ENCODE measurements at places on chromosomes 3 and 15. TPM values are rescaled to one million over a fixed set of nuclear protein-coding genes. Genes with fewer than 3 reads are reported as not detected.

- H3K4me3 ChIP-seq, result no peak overlapping the region
- peaks cover under 1% of the 10 kb centered on the region for H3K36me3 ChIP-seq
Observed at GRCh38 chr3:172271386-172271976, 176.8 kb downstream of the GHSR start.

DNA sequence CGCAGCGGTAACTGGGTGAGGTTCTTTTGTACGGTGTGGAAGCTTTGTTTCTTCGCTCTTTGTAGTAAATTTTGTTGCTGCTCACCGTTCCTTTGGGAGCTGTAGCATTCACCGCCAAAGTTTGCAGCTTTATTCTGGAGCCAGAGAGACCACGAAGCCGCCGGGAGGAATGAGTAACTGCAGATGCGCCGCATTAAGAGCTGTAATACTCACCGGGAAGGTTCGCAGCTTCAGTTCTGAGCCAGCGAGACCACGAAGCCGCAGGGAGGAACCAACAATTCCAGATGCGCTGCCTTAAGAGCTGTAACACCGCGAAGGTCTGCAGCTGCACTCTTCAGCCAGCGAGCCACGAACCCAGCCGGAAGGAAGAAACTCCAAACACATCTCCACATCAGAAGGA, 56.0 kb upstream of the DYNC1LI1 start:
- no peaks in the 10 kb centered on the region for H3K27me3 ChIP-seq
- no peaks in the 10 kb centered on the region for H3K36me3 ChIP-seq
- DNase-seq, result no peak
- no peak overlapping the region for H3K4me3 ChIP-seq
- no peak overlapping the region for H3K27ac ChIP-seq

DNA sequence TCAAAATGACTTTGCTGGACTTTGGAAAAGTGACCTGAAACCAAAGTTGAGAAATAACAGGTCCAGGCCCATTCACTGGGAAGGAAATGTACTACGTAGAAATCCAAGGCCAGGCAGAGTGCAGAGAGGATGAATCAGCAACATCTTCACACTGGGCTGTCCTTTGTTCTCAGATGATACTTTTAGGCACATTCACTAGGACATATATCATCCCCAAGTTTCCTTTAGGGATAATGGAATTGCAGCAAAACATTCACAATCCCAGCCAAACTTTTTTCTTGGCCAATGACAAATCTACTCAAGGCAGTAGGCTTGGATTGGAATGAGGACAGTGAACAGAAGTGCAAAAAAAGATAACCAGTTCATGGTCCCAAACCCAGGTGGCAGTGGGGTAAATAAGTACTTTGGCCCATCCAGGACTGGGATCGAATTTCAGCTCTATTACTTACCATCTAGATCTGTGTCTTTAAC, 75.1 kb downstream of the CLDN11 start:
- H3K36me3 ChIP-seq, result no peaks in the 10 kb centered on the region
- no peak for DNase-seq
- H3K4me3 ChIP-seq, result no peak overlapping the region
- H3K27me3 ChIP-seq, result no peaks in the 10 kb centered on the region
- H3K27ac ChIP-seq, result no peak overlapping the region

DHX36 gene
- polyA plus RNA-seq, result 21.1 TPM

DNA sequence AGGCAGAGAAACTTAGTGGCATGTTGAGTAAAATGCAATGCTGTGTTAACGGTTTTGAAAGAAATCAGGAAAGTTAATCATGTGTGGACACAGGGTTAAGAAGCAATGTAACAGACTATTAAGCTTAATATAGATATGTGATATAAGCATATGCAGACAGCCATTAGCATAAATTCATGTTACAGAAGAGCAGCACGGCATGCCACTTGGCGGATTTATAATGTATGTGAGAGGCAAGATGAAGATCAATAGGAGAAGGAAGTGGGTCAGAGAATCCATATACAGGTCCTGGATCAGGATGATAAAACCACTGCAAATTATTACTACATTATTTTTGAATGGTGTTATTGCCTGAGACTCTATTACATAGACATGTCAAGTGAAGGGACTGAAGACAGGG, 694.3 kb downstream of the MCTP2 start:
- no peaks in the 10 kb centered on the region for H3K36me3 ChIP-seq
- no peak overlapping the region for H3K4me3 ChIP-seq
- H3K27ac ChIP-seq, result no peak overlapping the region
- no peaks in the 10 kb centered on the region for H3K27me3 ChIP-seq
- DNase-seq, result no peak
- H3K4me1 ChIP-seq, result no peaks in the 10 kb centered on the region

LSAMP gene
- 1.7 TPM for polyA plus RNA-seq

BFSP2 gene
- 15.9 TPM for polyA plus RNA-seq

GRCh38 chr3:67468511-67468910, 185.9 kb downstream of the SUCLG2 start:
- H3K27me3 ChIP-seq, result no peaks in the 10 kb centered on the region
- H3K36me3 ChIP-seq, result no peaks in the 10 kb centered on the region
- no peak overlapping the region for H3K4me3 ChIP-seq
- DNase-seq, result no peak
- no peaks in the 10 kb centered on the region for H3K4me1 ChIP-seq

- H3K27ac ChIP-seq, result no peak overlapping the region
- no peak overlapping the region for H3K4me3 ChIP-seq
- no peaks in the 10 kb centered on the region for H3K36me3 ChIP-seq
- H3K27me3 ChIP-seq, result no peaks in the 10 kb centered on the region
Observed at GRCh38 chr15:39407116-39407515, 173.8 kb upstream of the THBS1 start.

DNA sequence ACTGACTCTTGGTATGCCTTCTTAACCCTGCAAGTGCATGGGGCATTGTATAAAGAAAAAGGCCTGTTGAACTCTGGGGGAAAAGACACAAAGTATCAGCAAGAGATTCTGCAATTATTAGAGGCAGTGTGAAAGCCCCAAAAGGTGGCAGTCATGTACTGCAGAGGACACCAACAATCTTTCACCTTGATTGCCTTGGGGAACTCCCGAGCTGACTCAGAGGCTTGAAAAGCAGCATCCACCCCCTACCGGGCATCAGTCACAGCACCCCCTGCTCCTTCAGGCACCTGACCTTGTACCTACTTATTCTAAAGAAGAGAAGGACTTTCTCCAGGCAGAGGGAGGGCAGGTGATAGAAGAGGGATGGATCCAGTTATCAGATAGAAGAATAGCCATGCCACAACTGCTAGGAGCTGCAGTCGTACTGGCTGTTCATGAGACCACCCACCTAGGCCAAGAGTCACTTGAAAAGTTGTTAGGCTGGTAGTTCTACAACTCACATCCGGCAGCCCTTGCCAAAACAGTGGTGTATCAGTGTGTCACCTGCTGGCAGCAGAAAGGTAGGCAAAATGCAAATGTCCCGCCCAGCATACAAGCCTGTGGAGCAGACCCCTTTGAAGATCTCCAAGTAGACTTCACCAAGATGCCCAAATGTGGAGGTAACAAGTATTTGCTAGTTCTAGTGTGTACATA, 241.6 kb upstream of the CNTN6 start:
- no peaks in the 10 kb centered on the region for H3K36me3 ChIP-seq
- H3K27ac ChIP-seq, result no peak overlapping the region
- no peaks in the 10 kb centered on the region for H3K27me3 ChIP-seq
- no peaks in the 10 kb centered on the region for H3K4me1 ChIP-seq
- no peak for DNase-seq
- H3K4me3 ChIP-seq, result no peak overlapping the region

- H3K36me3 ChIP-seq, result no peaks in the 10 kb centered on the region
- H3K27me3 ChIP-seq, result no peaks in the 10 kb centered on the region
- H3K27ac ChIP-seq, result no peak overlapping the region
Observed at GRCh38 chr3:127291611-127292010, 3.8 kb upstream of the PRR20G start.

NUP210 gene
- 61.9 TPM for polyA plus RNA-seq

- no peak overlapping the region for H3K27ac ChIP-seq
- H3K27me3 ChIP-seq, result no peaks in the 10 kb centered on the region
- H3K36me3 ChIP-seq, result no peaks in the 10 kb centered on the region
- no peak for DNase-seq
Observed at GRCh38 chr15:94411846-94412245, 180.5 kb downstream of the MCTP2 start.

ZNF860 gene
- polyA plus RNA-seq, result not detected

GRCh38 chr15:38253351-38253781, 730 bp downstream of the SPRED1 start:
- peaks cover 3% of the 10 kb centered on the region for H3K4me1 ChIP-seq
- H3K27ac ChIP-seq, result no peak overlapping the region
- H3K4me3 ChIP-seq, result peak overlapping the region; percentile 94
- no peak for DNase-seq

RYR3 gene
- 0.20 TPM for polyA plus RNA-seq

GRCh38 chr3:43490640-43491185, 131.1 kb downstream of the ANO10 start:
- H3K27ac ChIP-seq, result no peak overlapping the region
- no peaks in the 10 kb centered on the region for H3K27me3 ChIP-seq
- no peak for DNase-seq
- H3K36me3 ChIP-seq, result no peaks in the 10 kb centered on the region
- H3K4me1 ChIP-seq, result no peaks in the 10 kb centered on the region
- no peak overlapping the region for H3K4me3 ChIP-seq

DNA sequence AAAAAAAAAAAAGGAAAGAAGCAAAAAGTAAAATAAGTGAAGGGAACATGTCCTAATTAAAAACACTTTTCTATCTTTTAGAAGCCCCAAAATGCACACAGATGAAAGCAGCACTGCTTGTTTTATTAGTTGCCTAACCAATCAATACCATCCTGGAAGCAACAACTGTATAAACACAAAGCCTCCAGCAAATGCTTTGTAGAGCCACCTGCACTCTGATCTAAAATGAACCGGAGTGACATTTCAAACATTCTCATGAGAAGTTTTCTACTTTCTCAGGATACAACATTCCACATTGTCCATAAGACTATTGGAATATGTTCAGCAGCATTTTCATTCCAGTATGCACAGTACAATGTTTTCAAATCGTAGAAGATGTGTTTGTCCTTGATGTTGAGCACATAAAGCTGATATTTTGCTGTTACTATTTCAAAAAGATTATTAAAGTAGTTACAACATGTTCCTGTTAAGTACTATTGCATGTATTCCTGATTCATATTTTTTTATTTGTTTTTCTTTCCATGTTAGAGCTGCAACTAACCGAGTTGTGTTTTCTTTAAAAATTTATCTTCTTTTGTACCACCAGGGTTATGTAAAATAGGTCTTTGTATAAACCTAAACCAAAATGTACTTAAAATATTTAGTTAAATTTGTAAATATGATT, 50.3 kb upstream of the PLSCR5 start:
- H3K36me3 ChIP-seq, result no peaks in the 10 kb centered on the region
- no peaks in the 10 kb centered on the region for H3K27me3 ChIP-seq
- no peak for DNase-seq
- no peak overlapping the region for H3K4me3 ChIP-seq
- no peak overlapping the region for H3K27ac ChIP-seq
- H3K4me1 ChIP-seq, result no peaks in the 10 kb centered on the region

H1-8 gene
- not detected for polyA plus RNA-seq

DNA sequence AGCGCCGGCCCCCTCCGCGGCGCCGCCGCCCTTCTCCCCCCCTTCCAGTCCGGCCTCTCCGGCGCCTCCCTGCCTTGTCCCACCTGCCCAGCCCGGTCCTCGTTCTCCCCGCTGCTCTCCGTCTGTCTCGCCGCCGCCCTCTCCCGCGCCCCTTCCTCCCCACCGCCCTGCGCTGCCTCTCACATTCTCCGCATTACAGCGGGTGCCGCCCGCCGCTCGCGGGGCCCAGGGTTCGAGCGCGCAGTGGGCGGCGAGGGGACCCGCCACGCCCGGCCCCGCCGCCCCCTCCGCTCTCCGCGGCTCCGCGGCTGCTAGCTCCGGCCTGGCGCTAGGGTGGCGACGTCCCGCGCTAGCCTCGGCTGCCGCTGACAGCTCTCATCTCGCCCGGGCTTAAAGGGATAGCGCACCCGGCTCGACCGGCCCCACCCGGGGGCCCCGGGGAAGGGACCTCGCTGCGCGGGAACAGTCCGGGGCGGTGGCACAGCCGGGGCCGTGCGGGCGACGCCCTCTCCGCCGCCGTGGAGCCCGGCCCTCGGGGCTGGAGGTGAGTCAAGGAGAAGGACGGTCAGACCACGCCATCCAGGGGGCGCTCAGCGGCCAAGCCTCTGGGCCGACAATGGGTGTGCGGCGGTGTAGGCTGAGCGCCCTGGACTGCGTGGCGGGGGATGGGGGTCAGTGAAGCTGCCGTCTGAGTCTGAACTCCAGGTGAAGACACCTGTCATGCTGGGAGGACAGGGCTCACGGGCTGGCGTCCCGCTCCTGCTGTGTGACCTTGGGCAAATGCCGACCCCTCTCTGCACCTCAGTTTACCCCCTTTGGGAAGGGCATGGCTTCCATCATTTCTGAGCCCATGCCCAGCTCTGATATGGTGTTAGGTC, 187.4 kb upstream of the LINGO1 start:
- H3K27ac ChIP-seq, result no peak overlapping the region
- no peak overlapping the region for H3K4me3 ChIP-seq

DNA sequence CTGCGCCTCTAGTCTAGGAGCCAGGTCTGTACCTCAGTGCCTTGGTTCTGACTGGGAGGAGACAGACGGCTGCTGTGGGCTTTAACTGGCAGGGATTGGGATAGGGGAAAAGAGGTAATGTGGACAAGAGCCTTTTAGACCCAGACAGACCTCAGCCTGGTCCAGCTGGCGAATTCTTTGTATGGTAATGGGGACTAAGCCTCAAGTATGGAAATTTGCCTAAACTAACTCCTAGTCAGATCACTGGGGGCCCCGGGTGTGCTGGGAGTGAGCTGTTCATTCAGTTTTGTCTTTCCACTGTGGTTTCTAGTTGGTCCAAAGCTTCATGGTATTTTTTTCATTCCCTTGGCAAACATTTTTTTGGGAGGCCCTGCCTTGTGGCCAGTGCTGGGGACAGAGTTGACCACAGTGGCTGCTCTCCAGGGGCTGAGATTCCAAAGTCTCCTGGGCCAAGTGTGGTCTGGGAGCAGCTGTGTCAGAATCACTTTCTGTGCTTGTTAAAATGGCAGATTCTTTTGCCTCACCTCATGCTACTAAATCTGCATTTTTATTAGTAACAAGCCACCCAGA, 261.4 kb upstream of the C2CD4B start:
- H3K36me3 ChIP-seq, result no peaks in the 10 kb centered on the region
- no peaks in the 10 kb centered on the region for H3K27me3 ChIP-seq
- H3K4me1 ChIP-seq, result no peaks in the 10 kb centered on the region
- no peak overlapping the region for H3K27ac ChIP-seq
- no peak overlapping the region for H3K4me3 ChIP-seq

- no peaks in the 10 kb centered on the region for H3K27me3 ChIP-seq
- no peaks in the 10 kb centered on the region for H3K4me1 ChIP-seq
- DNase-seq, result no peak
Observed at GRCh38 chr15:83685916-83686332, 32.0 kb downstream of the ADAMTSL3 start.

SNTN gene
- not detected for polyA plus RNA-seq

- H3K4me3 ChIP-seq, result peak within 1 kb of the TSS; percentile 54
- H3K4me1 ChIP-seq, result no peaks in the 10 kb centered on the region
- no peak for DNase-seq
- H3K36me3 ChIP-seq, result no peaks in the 10 kb centered on the region
- H3K27me3 ChIP-seq, result peaks cover 15% of the 10 kb centered on the region
- H3K27ac ChIP-seq, result no peak within 1 kb of the TSS
Observed at GRCh38 chr3:138114988-138115971, at the start of gene DZIP1L. Gene DZIP1L, minus strand, starts transcription at chr3:138115608. Its CDS starts 11,637 bp downstream, at chr3:138103971.

Data from GM12878 (cell line).